ENCODE measurements at places on chromosomes 1 and 21. TPM values are rescaled to one million over a fixed set of nuclear protein-coding genes. Genes with fewer than 3 reads are reported as not detected.

Gene CLDN8
- polyA plus RNA-seq, result not detected

Gene C2CD2
- polyA plus RNA-seq, result not detected

Gene LRIF1
- 41.8 TPM for polyA plus RNA-seq

Gene LCE4A
- not detected for polyA plus RNA-seq

Gene ALX3
- polyA plus RNA-seq, result not detected

Gene BACE2
- 113 TPM for polyA plus RNA-seq

Gene NBPF6
- not detected for polyA plus RNA-seq

Gene CDC7
- 3.0 TPM for polyA plus RNA-seq

Gene PRR9
- polyA plus RNA-seq, result not detected

Gene KRTAP19-5
- not detected for polyA plus RNA-seq

Gene CTTNBP2NL
- polyA plus RNA-seq, result 1.1 TPM

Gene CYP4B1
- not detected for polyA plus RNA-seq

Gene BARHL2
- not detected for polyA plus RNA-seq

Gene RORC
- not detected for polyA plus RNA-seq

Gene C4BPB
- polyA plus RNA-seq, result 0.23 TPM

Gene TMEM79
- 8.7 TPM for polyA plus RNA-seq

Gene OR2M3
- polyA plus RNA-seq, result not detected

DNA sequence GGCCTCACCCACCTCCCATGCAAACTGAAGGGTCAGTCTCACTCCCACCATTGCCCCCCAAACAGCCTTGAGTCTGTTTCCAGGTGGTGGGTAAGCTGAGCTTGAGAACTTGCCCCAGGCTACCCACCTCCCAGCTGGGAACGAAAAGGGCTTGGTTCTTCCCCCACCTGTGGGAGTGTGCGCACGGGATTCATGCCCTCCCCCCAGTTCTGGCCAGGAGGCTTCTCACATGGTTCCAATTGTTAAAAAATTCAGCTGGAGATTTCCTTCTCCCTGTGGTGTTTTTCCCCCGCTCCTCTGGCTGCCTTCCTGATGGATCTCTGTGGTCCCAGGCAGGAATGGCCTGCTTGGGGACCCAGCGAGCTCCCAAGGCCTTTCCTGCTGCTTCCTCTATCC, 81.8 kb upstream of the C21orf91 start:
- no peak for DNase-seq

DNA sequence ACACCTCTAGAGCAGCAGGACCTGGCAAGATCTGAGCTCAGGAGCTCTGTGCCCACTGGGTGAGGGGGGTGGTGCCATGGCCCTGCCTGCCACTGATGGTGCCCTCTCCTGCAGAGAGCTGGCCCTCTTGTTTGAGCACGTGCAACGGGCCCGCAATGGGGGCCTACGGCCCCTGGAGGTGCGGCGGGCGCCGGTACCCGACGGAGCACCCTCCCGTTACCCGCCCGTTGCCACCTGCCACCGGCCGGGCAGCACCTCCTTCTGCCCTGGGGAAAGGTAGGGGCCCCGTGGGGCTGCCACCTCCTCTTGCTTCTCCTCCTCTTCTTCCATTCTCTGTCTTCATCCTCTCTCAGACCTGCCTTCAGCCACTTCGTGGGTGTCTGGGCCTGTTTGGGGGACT, 38.2 kb downstream of the CITED4 start:
- no peak for DNase-seq

- no peak for DNase-seq
Observed at GRCh38 chr1:185479796-185480195, 162.8 kb upstream of the IVNS1ABP start.

- DNase-seq, result no peak
Observed at GRCh38 chr21:33197496-33197895, 32.2 kb upstream of the IFNAR2 start.

DNA sequence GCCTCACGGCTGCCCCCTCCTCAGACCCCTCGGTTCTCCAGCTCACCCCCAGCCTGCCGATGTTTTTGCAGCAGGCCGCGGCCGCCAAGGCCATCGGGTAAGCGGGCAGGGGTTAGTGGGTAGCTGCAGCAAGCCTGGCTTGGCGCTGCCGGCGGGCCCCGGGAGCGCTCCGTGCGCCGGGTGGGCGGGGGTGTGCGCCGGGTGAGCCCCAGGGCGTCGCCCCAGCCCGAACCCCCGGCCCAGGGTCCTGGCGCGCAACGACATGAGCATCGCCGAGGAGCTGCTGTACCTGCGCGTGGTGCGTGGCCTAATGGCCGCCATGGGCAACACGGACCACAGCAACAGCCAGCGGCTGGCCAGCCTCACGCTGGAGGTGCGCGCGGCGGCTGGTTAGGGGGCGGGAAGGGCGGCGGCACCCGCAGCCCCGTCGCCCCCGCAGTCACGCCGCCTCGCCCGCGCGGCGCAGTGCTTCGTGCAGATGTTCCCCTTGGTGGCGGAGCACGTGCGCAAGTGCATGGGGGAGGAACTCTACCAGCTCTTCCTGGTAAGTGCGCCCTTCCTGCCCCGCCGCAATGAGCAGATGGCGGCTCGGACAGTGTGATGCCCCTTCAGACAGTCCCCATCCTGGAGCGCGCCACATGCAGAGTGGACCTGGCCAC, 6.5 kb downstream of the RNU5D-1 start:
- DNase-seq, result no peak

GRCh38 chr21:19045876-19046275, 642.3 kb upstream of the TMPRSS15 start:
- DNase-seq, result no peak

- no peak for DNase-seq
Observed at GRCh38 chr1:186848509-186849130, 19.9 kb downstream of the PLA2G4A start.

GRCh38 chr1:229408458-229409037, 25.3 kb downstream of the ACTA1 start:
- no peak for DNase-seq

DNA sequence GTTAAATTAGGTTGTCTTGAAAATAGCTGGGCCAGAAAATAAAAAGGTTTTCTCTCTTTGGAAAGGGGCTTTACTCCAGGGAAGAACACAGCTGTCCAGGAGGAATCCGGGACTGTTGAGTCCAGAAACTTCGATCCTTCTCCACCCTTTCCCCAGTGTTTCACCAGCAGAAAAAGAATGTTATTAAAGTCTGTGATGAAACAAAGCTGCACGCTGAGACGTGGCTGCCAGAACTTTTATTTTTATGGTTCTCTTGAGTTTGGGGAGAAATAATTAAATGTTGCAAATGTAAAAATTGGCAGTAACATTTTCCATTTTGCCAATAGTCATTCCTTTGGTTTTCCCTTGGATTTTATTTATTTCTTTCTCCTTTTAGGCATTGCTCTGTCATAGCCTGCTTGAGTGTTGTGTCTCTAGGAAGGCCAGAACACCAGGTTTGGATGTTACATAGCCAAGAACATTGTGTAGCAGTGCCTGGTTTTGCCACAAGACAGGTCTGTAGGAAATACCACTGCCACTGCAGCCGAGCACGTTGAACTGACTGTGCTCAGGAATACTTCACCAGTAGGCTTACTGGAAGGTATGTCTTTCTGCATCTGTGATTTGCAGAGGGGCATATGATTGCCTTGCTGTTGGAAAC, 87.4 kb downstream of the ROR1 start:
- no peak for DNase-seq

DNA sequence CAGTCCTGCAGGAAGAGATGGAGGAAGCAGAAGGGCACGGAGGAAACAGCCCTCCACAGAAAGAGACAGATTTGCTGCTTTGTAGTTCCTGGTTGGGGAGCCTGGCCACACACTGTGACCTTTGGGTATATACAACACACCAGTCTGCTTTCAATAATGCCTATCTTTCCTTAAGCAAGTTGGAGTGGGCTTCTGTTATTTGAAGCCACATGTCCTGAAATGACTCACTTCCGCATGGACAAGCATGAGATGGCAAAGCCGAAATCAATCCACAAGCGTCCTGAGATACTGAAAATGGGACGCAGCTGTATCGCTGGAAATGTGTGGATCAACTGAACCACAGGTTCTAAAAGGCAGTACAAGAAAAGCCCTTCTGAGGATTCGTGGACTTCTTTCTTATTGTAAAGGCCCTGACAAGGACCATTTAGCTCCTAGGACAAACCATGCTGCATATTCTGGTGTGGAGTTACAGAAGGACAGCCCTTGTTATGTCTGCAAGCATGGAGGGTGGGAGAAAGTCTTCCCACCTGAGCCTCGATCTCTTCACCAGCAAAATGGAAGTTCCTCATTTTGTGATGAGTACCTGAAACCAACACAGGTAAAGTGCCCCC, 22.7 kb upstream of the FHAD1 start:
- DNase-seq, result no peak

- DNase-seq, result no peak
Observed at GRCh38 chr1:214856843-214857242, 225.7 kb upstream of the KCNK2 start.

- DNase-seq, result no peak
Observed at GRCh38 chr1:58768191-58768731, 15.6 kb downstream of the JUN start.

GRCh38 chr1:227787513-227788270, 27.8 kb upstream of the PRSS38 start:
- DNase-seq, result peak; percentile 88

GRCh38 chr21:37877888-37878684, 38.2 kb downstream of the KCNJ6 start:
- DNase-seq, result no peak

DNA sequence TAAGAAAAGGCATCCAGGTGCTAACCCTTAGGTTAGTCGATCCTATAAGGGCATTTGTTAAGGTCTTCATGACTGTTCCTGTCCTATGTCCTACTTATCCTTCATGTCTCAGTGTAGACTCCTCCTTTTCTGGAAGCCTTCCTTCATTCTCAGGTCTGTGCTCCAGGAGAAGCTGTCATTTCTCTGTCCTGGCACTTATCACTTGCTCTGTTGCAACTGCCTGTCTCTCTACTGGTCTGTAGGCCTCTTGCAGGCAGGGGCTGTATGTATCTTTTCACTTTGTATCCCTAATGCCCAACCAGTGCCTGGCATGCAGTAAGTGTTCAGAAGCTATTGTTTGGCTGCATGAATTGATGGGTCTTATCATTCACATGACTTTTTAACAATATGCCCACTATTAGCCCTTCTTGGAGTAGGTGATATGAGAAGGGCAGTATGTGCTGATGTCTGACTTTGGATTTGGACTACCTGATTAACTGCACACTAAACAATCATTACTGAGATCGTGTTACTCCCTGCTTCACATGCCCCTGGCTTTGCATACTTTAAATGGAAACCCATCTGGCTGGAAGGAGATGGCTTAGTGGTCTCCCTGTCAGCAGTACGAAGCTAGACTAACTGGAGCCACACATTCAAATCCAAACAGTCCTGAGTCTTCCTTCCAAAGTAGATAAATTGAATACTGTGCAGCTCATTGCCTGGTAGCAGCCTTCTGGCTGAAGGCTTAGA, 88.8 kb downstream of the RGL1 start:
- DNase-seq, result no peak

DNA sequence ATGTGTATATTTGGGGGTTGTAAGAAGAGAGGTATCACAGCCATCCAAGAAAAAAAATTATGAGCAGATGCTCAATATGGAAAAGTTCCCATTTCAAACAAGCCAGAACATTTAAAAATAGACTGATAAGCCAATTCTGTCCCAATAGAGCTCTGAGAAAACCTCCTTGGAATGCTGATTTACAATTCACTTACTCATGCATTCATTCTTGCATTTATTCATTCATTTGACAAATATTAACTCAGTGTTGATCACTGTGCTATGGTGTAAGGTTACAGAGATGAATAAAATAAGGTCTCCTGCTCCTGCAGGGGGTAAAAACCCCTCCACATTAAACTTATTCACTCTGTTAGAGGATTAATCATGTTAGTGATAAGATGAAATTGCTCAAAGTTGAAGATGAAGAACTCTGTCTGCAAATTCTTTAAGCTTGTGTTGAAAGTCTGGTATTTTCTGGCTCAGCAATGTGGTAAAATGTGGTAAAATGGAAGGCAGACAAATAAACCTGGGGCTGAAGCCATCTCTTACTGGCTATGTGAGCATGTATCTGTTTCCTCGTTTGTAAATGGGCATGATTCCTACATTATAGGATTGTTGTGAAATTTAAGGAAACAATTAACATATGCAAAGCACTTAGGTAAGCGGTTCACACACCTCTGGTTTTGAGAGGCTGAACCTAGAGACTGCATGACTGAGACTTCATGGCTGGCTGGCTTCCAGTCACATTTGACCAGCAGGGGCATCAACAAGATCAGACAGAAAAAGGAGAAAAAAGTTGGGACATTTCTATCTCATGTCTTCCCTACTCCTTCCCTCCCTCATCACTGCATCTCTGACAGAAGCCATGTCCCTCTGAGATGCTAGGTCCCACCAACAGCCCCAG, 45.0 kb upstream of the DAB1 start:
- DNase-seq, result no peak

DNA sequence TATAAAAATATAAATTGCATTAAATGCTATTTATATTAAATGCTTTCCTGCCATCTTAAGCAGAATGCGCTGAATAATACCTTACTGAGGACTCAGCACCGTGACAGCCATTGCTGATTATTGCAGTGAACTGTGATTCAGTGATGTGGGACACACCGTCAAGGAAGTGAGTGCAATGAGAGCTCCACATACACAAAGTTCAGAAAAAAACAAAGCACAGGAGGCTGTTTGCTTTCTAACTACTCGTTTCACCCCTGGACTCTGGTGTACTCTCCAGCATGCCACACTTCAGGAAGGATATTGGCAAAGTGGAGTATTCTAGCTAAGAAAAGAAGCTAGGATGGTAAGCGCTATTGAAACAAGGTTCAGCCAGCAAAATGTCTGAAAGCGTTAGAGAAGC, 57.4 kb upstream of the CXADR start:
- DNase-seq, result no peak

- DNase-seq, result no peak
Observed at GRCh38 chr1:46301406-46301807, 2.0 kb downstream of the LRRC41 start.

- DNase-seq, result no peak
Observed at GRCh38 chr1:228830954-228831481, 95.7 kb downstream of the RHOU start.

DNA sequence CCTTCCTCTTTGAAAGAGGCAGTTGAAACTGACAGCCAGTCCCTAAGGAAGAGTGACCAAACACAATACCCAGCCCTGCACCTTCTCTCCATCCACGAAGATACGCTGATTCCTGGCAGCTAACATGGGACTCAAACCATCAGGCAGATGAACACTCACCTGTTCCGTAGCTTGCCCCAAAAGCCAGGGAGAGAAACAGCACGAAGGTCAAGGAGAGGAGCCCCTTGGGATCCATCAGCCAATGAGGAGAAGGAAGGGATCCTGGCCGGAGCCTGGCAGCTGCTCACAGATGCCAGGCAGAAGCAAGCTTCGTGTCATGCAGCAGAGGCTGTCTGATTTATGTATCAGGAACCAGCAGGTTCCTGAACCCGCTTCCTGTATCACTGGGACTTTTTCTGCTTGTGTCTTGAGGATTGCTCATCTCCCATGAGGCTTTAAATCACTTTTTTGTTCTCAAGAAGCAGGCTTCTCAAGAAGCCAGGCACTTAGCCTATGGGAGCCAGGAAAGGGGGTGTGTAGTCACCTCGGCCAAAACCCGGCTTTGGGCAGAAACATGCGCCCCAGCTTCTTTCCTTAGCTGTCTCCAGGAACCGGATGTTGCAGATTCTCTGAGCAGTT, at the start of gene SLAMF1:
TSS of gene SLAMF1 (minus strand) at position 334 of the 618 bp plus-strand sequence. CDS start at position 235, 99 bp downstream.
- peak; percentile 52 for DNase-seq

Measured in naive B cell (primary cell).